Germinal center (tissue), 1 donor: ENCODE measurements at places on chromosomes 6 and 20.

DNA sequence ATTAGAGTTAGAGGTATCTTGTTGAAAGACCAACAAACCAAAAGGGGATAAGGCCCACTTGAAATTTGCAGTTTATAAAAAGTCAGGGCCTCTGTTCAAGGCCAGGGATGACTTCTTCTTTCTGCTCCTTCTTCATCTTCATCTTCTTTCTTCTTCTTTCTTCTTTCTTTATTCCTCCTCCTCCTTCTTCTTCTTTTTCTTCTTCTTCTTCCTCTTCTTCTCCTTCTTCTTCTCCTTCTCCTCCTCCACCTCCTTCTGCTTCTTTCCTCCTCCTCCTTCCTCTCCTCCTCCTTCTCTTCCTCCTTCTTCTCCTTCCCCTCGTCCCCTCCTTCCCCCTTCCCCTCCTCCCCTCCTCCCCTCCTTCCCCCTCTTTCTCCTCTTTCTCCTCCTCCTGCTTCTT lies 18.4 kb upstream of the ZNF292 start:
- no peak for DNase-seq

- DNase-seq = no peak
Observed at GRCh38 chr20:38404016-38404415, 31.1 kb downstream of the SNHG17 start.

DNA sequence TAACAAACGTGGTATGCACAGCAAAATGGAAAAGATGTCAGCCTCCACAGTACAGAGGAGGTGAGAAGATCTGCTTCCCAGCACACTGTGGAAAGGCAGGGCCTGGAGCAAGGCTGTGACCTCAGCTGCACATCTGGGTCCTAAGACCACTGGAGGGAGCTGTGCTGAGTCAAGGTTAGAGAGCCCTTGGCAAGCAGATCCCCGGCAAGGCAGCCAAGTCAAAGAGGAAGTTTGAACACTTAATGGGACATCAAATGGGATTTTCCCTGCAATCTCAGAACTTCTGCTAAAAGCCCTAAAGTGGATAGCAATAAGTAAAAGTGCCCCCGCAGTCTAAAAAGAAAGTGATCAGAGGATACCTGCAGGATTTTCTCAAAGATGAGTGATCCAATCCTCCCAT lies 39.5 kb downstream of the UNC5CL start:
- peak; percentile 52 for DNase-seq

GRCh38 chr20:44398335-44398734 lies 42.8 kb downstream of the HNF4A start:
- no peak for DNase-seq

- DNase-seq = no peak
Observed at GRCh38 chr6:116004841-116005815, 55.6 kb downstream of the FRK start.

DNA sequence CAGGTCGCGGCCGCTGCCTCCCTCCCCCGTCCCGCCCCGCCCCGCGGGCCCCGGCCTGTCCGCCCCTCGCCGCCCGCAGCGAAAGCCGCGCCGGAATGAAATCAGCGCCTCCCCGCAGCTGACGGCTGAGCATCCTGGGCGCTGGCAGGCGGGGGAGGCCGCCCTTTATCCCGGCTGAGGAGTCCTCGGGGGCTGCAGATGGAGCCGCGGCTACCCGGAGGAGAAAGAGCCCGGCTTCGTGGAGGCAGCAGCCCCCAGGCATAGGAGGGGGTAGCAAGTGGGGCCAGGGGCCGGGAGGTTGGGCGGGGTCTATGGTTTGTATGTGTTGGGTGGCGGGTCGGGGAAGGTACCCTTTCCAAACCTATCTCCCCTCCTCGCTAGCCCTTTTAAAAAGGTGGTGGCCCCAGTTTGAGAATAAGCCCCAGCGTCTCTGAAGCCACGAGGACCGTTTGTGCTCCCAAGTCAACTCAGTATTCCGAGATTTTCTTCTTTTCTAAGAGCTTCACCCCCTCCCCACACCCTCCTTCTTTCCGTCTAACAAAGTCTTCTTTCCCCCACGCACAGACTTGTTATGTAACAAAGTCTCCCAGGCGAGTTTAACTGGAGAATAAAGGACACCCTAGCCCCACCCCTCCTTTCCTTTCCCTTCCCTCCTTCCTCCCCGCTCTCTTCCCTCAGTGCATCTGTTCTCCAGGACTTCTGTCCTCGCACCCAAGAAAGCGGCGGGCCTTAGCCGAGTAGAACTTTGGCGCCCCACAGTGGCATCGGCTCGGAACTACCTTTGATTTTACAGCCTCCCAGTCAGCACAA lies 11.0 kb downstream of the POU3F2 start:
- peak; percentile 67 for DNase-seq

GRCh38 chr6:109347779-109348178 lies 34.5 kb downstream of the CD164 start:
- DNase-seq = no peak

DNA sequence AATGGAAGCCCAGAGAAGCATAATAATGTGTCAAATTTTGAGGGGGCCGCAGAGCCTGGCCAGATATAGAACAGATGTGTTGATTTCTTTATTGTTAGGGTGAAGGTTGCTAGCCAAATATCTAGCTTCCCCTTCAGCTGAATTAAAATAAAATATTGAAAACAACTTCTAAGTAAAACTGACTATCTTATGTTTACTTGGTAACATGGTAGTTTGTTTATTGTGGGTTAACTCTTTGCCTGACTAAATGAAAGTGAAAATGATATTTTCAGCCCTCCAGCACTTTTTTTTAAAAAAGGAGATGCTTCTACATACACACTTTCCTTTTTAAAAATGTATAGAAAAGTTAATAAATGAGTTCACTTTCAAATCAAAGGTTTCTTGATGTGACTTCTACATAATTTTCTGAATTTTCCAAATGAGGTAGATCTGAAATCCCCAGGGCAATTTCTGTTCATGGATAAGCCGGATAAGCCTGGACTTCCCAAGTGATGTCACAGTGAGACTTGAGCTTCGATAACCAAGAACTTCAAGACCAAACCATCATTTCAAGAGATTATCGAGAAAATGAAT lies 172.1 kb upstream of the OLIG3 start:
- no peak for DNase-seq

- DNase-seq = no peak
Observed at GRCh38 chr6:123770247-123770949, 33.3 kb upstream of the NKAIN2 start.

GRCh38 chr20:38755324-38755910 lies 7.2 kb downstream of the ACTR5 start:
- no peak for DNase-seq

DNA sequence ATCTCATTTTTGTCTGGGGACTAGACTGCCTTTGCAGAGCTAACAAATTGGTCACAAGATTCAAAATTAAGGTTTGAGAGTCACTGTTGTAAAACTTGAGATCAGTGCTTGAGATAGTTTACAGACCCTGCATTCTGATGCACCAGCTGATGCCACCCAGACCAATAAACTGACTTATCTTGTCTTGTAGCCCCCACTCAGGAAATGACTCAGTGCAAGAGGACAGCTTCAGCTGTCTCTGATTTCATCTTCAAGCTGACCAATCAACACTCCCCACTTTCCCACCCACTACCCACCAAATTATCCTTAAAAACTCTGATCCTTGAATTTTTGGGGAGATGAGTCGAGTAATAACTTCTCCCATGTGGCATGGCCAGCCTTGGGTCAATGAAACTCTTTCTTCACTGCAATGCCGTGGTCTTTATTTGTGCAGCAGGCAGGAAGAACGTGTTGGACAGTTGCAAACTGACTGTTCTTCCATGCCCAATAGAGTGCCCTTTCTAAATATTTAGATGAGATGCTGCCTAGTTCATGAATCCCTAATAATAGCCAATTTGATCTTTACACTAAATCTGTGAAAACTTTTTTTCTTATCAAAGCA lies 48.3 kb upstream of the PROKR2 start:
- DNase-seq = no peak

DNA sequence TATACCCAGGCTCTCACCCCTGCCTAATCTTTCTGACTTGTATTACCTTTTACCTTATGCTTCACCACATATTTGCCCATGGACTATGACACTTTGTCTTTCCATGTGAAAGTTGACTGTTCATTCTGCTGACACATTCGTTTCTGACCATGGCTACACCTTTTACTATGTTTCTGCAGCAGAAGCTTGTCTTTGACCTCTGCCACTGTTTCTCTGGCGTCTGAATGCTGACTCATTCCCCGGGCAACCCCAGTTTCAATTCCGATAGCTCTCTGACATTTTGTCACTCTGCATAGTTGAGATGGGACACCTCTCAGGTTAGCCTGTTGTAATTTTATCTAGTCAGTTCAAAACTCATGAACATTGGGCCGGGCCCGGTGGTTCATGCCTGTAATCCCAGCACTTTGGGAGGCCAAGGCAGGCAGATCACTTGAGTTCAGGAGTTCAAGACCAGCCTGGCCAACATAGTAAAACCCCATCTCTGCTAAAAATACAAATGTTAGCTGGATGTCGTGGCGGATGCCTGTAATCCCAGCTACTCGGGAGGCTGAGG lies 50.7 kb downstream of the SLC26A8 start:
- no peak for DNase-seq

DNA sequence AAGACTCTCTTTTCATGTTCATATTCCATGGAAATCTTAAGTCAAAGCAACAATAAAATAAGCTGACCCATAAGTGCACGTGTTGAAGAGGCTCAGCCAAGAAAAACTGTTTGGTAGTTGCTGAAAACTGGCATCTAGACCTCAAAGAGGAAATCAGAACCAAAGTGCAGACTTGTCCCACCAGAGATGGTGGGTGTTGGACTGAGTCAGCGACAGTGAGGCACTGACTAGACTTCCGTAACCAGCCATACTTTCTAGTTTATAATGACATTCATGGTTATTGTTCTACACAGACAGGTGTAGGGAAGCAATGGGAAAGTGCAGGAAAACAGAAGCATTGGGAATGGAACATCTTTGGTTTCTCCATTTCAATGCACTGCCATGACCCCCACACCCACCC lies 175.7 kb upstream of the AGPAT4 start:
- no peak for DNase-seq

DNA sequence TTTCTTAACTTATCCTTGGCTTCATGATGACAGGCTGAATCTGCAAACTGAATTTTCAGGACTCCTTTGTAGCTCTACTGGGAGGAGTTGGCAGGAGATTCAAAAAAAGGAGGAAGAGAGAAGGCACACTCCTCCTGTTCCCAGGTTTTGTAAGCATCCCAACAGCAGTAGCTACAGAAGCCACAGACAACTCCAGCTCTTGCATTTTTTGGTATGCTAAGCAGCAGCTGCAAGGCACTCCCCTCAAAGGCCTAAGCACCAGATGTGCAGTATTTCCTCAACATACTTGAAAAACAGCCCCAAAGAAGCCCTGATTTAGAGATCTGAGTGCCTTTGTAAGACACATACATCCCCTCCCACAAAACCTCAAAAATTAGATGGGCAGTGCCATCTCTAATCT lies 328.6 kb upstream of the SYNCRIP start:
- no peak for DNase-seq

DNA sequence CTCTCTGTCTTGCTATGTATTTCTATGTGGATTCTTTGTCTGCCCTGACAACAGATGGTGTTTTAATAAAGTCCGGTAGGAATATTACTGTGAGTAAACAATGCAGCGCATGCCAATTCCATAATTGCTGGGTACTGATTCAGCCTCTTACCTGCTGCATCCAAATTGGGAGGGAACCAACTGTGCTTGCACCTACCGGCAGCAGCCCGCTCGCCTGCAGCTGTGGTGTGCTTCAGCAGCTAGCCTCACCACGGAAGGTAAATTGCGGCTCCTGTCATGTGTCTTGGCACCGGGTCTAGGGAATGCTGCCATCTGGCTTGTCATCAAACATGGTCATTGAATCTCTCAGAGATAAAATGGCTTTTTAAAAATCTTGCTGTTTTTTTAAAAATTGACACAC lies 704.8 kb upstream of the SLC35B3 start:
- no peak for DNase-seq

DNA sequence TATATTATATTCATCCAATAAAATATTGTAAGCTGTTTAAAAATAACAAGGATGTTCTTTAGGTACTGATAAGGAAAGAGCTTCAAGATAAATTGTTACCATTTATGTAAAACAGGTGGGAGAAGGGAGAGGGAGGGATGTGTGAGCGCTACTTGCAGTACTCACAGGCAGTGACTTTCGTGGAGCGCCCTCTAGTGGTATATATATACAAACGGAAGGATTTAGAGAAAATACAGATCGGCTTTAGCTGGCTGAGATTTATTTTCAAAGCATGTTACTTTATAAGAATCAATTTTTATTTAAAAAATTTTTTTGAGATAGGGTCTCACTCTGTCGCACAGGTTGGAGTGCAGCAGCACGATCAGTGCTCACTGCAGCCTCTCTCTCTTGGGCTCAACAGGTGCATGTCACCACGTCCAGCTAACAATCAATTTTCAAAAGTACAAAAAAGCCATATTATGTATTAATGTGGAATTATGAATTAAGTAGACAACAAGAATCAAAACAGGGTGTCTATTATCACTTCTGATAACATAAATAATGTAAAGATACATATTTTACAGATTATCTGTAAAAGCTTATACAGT lies 3.3 kb upstream of the MOG start:
- peak; percentile 77 for DNase-seq

- no peak for DNase-seq
Observed at GRCh38 chr6:158706369-158706982, 56.6 kb downstream of the SYTL3 start.

DNA sequence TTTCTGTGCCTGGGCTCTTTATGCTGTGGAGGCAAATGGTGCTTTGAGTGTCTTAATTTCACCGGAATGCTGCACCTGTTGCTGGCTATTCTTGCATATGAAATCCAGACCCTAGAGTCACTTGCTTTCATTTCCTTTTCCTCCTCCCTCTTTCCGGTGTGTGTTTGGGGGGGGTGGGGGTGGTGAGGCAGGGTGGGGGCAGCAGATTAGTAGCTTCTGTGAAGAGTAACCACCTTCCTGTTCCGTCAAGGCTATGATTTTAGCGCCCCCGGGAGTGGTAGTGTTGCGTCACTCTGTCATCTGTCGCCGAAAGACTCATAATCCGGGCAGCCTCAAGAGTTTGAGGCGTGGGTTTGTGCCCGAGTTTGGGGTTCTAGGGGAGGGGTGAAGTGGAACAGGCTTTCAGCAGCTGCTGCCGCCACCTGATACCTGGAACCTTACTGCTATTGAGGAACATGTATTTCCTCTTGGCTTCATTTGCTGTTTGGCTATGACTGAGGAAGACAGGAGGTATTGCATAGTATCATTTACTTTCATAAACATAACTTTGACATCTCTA lies 49.1 kb downstream of the UTRN start:
- DNase-seq = peak; percentile 75

DNA sequence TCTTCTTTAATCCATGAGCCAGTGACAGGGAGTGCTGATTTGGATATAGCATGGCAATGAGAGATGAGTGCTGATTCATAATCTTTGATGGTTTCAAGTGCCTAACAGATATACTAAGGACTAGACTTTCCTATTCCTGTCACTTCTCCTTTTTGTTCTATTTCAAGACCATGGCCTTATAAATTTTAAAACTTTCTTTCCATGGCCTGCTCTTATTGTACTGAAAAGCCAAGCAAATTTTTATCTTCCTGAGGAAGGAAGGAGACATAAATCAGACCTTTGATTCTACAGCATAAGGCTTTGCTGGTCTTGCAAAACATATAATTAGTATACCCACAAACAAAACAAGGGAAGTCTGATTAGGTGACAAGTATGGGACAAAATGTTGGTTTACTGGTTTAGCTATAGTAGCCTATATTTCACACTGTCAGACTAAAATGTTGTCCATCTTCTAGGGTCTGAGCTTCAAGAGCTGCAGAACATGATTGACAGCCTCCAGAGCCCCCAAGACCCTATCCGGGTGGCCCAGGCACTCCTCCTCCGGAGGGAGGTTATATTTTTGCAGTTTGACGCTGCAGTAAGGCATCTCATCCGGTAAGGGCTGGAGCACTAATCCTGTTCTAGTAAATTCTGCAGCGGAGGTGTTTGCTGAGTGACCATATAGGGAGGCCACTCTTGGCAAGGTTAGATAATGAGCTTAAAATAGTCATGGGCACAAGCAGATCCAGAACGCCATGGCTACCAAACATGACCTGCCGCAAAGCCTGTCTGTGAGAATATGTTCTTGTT lies 82.3 kb downstream of the CD164 start:
- no peak for DNase-seq
